ENCODE measurements at places on chromosomes 1 and 21. TPM values are rescaled to one million over a fixed set of nuclear protein-coding genes. Genes with fewer than 3 reads are reported as not detected.

Gene WDR4
- 15.7 TPM for total RNA-seq

Gene FAM72D
- total RNA-seq: 0.61 TPM

Gene GCSAML
- total RNA-seq: not detected

Gene TSNAX
- 41.1 TPM for total RNA-seq

Gene PRR9
- not detected for total RNA-seq

Gene VAMP4
- total RNA-seq: 8.4 TPM

Gene HSD3B2
- not detected for total RNA-seq

Gene PPT1
- total RNA-seq: 32.5 TPM

Gene AGT
- total RNA-seq: 6.3 TPM

Gene KRTAP13-4
- total RNA-seq: not detected

Gene DISP1
- 9.6 TPM for total RNA-seq

Gene SZRD1
- total RNA-seq: 64.5 TPM

Gene A3GALT2
- total RNA-seq: 0.71 TPM

Gene CADM3
- 165 TPM for total RNA-seq

Gene RGS5
- 4.9 TPM for total RNA-seq

Gene ZFP69B
- total RNA-seq: 10.7 TPM

Gene ANKRD45
- 4.7 TPM for total RNA-seq

Gene SPOCD1
- total RNA-seq: 0.74 TPM

Gene ACTL8
- not detected for total RNA-seq

Gene ARMH1
- total RNA-seq: 4.9 TPM

Gene VWA5B1
- 0.10 TPM for total RNA-seq

Gene SLFNL1
- total RNA-seq: 0.20 TPM

Gene CFHR2
- not detected for total RNA-seq

Gene PTPRU
- 92.5 TPM for total RNA-seq

Gene C1orf115
- total RNA-seq: 30.5 TPM

Gene ESRRG
- total RNA-seq: 9.0 TPM

Gene CRB1
- total RNA-seq: 7.3 TPM

Gene DPYD
- total RNA-seq: 12.8 TPM

Gene OR2T35
- not detected for total RNA-seq

Gene KRTAP19-4
- not detected for total RNA-seq

Gene CCDC17
- total RNA-seq: 3.8 TPM

Gene OR2T29
- total RNA-seq: not detected

Gene S100A16
- 1.1 TPM for total RNA-seq

Gene SOAT1
- total RNA-seq: 5.9 TPM

Gene AKNAD1
- total RNA-seq: not detected

Gene CD5L
- not detected for total RNA-seq

Gene C1orf141
- total RNA-seq: not detected

Gene PPIAL4G
- 0.61 TPM for total RNA-seq

Gene H6PD
- total RNA-seq: 5.0 TPM

Gene ANGPTL3
- total RNA-seq: not detected

Gene DOCK7
- total RNA-seq: 70.8 TPM

Gene PLA2G5
- total RNA-seq: not detected
